Stimulated activated CD8-positive, alpha-beta memory T cell treated with anti-CD3 and anti-CD28 coated beads, Interleukin-4, amount 100 ng/mL, for 48 hours (primary cell): ENCODE measurements at places on chromosomes 3 and 15.
A peak's percentile ranks its signal among the peaks of the same experiment; 100 is the strongest.

GRCh38 chr3:113124256-113124830 lies 87.0 kb upstream of the BOC start:
- no peak for DNase-seq

DNA sequence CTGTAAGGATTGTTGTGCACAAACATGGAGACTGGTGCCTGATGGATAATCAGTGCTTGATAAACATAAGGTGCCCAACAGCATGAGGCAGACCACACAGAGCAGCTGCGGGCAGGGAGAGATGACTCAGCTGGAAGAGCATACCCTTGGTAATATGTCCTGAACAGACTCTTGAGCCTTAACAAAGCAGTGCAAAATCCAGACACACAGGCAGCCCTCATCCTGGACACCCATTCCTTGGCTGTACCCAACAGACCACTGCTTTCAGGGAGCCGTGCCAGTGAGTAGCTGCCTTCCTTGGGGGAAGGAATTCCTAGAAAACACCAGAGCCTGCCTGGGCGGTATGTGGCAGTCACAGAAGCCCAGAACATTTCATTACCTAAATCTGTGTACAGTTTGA lies 156.2 kb downstream of the CLSTN2 start:
- no peak for DNase-seq

GRCh38 chr3:140258222-140258724 lies 323.3 kb downstream of the CLSTN2 start:
- no peak for DNase-seq

DNA sequence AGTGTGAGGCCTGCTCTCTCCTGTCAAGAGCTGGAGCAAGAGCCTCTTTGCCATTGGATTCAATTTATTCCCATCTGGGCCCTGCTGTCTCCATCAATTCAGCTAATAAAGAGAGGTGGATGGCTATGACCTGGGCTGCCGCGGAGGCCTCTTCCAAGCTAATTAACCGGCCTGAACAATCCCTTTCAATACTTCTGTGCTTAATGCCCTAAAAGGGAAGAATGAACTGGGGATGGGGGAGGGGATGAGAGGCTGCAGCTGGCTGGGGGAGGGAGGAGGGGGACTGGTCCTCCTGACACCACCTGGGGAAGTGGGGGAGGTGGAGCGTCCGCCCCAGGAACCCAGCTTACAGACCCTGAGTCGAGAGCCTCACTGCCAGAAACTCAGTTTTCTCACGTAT lies 33.4 kb upstream of the PRR23E start:
- DNase-seq, result no peak

- DNase-seq, result no peak
Observed at GRCh38 chr3:105904678-105905284, 36.0 kb upstream of the CBLB start.

DNA sequence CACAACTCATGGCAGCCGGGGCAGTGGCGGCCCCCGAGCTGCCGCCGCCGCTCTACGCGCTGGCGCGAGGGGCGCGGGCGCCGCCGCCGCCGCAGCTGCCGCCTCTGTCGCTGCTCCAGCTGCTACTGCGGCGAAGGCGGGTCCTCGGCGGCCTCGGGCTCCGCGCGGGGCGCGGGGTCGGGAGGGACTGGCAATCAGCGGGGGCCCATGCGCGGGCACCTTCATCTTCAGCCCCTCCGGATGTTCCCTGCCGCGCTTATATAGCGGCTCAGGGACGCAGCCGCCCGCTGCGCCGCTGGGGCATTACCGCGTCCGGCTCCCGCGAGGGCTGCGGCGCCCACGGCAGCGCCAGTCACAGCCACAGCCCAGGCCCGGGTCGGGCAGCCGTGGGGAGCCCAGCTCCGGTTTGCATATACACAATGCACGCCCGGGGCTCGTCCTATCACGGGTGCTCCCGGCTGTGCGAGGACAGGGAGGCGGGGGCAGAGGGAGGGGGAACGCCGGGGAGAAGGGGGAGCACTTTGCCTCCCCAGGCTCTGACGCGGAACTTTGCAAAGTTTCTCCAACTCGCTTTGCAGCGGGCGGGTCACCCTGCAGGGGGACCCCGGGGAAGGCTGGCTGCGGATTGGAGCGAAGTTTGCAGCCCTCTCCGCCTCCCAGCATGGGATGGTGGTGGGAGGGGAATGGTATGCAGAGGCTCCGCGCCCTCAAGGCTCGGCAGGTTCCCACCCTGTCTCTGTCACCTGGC lies at the start of gene VGLL3:
VGLL3 (minus strand) TSS at position 416 of the 748 bp plus-strand sequence; CDS start at position 10, 406 bp downstream.
- peak; percentile 24 for DNase-seq

- no peak for DNase-seq
Observed at GRCh38 chr3:17234382-17234781, 349.6 kb downstream of the PLCL2 start.

- DNase-seq, result no peak
Observed at GRCh38 chr3:18786650-18787323, 361.5 kb upstream of the KCNH8 start.

- no peak for DNase-seq
Observed at GRCh38 chr3:71451060-71451459, 132.5 kb downstream of the FOXP1 start.

DNA sequence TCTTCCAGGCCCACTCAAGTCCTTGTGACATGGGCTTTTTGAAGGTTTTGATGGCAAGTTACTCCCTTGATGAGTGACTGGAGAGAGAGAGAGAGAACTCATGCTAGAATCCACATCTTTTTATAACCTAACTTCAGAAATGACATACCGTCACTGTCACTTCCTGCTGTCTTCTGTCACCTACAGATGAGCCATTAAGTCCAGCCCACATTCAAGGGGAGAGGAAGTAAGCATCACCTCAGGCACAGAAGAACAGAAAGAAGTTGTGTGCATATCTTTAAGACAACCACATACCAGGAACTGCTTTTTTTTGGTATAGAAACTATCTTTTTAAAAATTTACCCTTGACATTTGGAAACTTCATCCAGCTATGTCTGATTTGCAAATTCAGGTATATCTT lies 16.6 kb upstream of the TXNRD3 start:
- no peak for DNase-seq

- no peak for DNase-seq
Observed at GRCh38 chr3:186099178-186099577, 9.7 kb downstream of the ETV5 start.

DNA sequence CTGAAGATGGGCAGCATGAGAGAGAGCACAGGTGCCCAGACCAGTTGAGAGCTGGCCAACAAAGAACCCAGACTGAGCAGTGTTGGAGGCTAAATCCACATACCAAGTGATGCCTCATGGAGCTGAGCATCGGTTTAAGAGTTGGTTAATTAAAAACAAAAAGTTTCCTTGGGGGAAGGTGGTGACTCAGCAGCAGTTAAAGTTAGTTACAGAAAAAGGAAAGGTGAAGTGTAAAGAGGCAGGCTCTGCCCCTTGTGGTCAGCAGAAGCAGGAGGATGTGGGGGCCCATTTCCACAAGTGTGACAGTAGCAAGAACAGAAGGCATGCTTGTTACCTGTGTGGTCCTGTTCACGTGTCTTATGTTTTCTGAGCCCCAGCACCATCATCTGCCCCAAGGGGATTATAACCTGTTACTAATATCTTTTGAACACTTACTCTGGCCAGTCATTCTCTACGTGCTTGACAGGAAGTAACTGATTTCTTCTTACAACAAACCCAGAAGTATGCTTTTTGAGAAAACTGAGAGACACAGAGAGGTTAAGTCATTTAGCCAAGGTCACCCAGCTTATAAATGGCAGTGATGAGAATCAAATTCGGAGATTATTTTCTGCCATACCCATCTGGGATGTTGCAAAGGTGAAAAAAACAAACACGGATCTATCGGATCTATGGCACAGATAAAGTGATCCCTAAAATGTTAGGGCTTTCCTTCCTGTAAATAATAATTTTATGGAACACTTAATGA lies 91.0 kb downstream of the EPHB1 start:
- no peak for DNase-seq

DNA sequence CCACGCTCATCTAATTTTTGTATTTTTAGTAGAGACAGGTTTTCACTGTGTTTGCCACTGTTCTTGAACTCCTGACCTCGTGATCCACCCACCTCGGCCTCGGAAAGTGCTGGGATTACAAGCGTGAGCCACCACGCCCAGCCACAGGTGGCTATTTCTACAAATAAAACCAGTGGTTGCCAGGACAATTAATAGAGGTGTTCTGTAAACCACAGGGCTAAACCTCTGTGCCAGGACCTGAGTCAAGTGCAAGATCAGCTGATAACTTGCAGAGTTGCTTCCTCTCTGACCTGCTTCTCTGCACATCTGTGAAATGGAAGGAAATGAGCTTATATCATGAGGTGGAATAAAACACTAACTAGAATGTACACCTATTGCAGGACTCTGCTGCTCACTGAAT lies 72.8 kb downstream of the CD200R1L start:
- peak; percentile 31 for DNase-seq

DNA sequence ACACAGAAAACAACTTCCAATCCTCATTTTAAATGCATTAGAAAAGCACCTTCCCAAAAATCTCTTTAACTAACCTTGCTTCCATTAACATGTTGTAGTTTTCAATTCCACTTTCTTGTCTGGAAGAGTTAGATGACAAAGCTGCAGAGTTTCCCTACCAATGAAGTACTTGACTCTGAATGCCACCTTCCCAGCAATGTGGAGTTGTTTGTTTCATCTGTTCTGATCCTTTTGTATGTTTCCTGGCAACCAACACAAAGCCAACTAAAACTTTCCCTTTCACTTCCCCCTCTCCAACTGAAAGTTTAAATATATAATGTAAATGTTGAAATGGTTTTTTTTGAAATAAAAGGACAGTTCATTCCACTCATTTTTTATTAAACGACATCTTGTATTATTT lies at the start of gene WDR49:
WDR49 (minus strand) TSS at position 183 of the 400 bp plus-strand sequence. CDS start 517 bp downstream, outside the sequence.
- DNase-seq, result no peak

GRCh38 chr3:133878518-133878917 lies 17.2 kb downstream of the RAB6B start:
- no peak for DNase-seq

GRCh38 chr3:183381179-183381578 lies 47.2 kb downstream of the MCF2L2 start:
- no peak for DNase-seq

GRCh38 chr3:97968376-97968775 lies 3.9 kb downstream of the RIOX2 start:
- DNase-seq, result no peak

- no peak for DNase-seq
Observed at GRCh38 chr3:97197830-97198229, 383.4 kb downstream of the EPHA6 start.

DNA sequence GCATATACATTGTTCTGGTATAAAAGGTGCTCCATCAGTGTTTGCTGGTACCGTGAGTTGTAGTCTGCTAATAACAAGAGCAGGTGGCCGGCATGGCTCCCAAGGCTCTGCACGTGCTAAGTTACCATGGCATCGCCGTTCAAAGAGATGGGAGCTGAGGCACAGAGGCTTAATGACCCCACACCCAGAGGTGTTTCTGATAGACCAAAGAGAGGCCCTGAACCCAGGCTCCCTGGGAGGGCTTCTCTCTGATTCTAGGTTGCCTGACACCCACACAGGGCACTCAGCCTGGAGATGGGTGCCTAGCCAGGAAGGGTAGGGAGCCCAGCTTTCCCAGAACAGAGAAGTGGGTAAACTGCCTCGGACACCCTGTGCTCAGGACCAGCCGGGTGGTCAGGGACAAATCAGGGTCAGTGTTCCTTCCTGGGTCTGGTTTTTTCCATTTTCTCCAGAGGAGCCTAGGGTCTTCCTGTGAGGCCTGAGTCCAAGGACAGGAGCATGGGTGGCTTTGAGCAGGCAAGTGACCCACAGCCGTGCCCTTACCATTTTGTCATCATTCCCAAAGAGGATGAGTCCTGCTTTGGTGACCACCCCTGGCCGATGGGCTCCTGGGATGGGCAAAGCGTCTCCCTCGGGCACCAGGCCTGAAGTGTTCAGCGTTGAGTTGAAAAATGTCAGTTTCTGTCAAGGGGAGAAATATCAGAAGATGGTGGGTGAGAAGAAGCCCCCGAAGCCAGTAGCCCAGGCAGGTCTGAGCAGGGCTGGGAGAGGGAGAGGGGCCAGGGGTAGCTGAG lies 27.3 kb downstream of the ALDH1L1 start:
- no peak for DNase-seq

DNA sequence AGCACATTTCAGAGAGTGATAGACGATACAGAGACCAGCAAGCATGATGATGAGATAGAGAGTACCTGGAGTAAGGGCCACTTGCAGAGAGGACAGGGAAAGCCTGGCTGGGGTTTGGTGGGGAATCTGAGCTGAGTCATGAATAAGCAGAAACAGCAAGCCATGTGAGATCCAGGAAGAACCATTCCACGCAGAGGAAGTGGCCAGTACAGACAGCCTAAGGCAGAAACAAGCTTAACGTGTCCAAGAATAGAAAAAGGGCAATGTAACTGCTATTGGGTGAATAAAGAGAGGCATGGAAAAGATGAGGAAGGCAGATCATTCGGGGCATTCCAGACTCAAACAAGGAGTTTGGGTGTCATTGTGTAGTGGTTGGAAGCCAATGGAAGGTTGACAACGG lies 816.3 kb upstream of the CFAP20DC start:
- no peak for DNase-seq

DNA sequence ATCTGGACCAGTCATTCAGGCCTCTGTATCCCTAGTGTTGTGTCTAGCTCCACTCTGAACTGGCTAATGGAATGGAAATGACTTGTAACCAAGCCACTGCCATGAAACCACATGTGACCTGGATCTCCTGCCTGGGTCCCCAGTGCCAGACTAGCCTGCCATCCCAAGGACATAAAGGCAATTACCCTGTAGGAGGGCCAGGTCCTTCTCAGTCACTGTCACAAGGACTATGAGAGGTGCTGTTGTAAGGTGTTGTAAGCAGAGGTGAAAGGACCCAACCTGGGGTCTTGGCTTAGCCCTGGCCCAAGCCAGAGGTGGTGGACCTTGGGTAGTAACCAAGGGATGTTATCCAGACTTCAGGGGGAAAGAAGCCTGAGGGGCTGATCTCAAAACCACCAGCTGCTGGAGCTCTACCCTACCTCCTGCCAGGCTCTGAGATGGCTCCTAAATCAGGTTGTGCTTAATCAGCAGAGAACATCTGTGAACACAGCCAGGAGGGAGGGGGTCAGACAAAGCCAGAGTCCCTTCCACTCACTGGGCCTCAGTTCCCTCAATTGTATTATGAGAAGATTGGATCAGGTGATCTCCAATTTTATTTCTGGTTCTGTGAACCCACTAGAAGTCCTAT lies 15.7 kb upstream of the KLHL24 start:
- DNase-seq, result no peak

DNA sequence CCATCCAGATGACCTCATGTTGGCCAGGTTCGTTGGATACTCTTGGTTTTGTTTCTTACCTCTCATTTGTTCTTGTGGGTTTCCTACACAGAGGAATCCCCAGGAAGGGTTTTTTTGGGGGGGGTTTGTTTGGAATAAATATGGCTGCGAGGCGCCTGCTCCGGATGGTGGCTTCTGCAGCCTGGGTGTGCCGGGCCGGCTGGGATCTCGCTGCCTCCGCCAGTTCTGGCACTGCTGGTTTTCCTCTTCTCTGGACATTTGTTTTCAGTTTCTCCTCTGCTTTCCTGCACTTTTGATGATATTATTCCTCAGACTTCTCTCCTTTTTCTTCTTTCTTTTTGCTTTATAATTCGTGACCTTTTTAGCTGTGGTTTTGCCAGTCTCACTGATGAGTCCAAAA lies 187.4 kb downstream of the OR4M2 start:
- DNase-seq, result no peak

- DNase-seq, result no peak
Observed at GRCh38 chr3:148582126-148582525, 115.6 kb upstream of the AGTR1 start.
